Fibroblast of skin of scalp (primary cell): ENCODE measurements at places on chromosomes 1 and 21.

DNA sequence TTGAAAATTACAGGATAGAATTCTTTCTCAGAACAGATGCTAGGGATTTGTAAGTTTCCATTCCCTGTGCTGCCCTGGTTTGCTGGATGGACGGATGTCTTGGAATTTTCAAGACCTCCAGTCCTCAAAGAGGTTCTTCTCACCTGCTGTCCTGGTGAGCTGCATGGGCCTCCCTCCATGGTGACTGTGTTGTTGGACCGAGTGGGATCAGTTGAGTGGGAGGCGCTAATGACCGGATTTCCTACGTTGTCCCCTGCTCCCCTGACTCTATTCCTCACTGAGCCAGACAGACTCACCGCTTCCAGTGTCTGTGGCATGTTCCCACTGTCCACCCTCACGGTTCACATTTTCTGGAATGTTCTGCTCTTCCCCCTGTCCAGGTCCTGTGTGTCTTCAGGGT, 229.8 kb downstream of the CAMTA1 start:
- DNase-seq = no peak

GRCh38 chr1:162023547-162024501, at the start of gene OLFML2B:
Gene OLFML2B, minus strand, starts transcription at chr1:162023869. Its CDS starts 439 bp downstream, at chr1:162023430.
- DNase-seq = peak; percentile 91

GRCh38 chr21:37087188-37087587, 14.1 kb downstream of the TTC3 start:
- DNase-seq = peak; percentile 71

DNA sequence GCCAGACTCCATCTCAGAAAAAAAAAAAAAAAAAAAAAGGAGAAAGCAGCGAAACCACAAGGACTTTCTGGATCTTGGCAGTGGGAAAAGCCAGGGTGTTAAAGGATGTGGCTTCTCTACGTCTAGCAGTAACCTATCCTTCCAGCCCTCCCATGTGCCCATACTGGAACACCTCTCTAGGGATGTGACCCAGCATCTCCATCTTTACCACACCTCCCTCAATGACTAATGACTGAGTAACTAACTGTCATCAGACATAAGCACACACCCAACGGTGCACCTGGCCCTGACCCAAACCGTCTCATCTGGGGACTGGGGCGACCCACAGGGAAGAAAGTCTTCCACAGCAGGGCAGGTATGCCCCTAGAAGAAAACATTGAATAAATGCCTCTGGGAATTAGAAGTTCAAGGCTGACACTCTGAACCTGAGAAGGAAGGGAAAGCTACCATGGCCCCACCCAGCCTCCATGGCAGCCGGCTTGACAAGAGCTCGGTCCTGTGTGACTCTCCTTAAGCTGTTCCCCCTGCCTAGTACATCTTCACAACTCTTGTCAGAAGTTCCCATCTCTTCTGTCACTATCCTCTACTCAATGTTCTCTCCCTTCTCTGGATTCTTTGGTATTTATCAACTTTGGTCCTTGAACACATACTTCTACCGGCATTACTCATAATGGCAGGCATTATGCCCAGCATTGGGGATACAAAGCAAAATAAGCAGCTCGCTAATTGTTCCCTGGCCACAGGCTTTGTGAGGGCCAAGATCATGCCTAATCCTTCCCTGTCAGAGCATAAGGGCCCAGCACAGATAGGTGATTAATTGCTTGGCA, 14.8 kb upstream of the PAQR6 start:
- DNase-seq = peak; percentile 79

DNA sequence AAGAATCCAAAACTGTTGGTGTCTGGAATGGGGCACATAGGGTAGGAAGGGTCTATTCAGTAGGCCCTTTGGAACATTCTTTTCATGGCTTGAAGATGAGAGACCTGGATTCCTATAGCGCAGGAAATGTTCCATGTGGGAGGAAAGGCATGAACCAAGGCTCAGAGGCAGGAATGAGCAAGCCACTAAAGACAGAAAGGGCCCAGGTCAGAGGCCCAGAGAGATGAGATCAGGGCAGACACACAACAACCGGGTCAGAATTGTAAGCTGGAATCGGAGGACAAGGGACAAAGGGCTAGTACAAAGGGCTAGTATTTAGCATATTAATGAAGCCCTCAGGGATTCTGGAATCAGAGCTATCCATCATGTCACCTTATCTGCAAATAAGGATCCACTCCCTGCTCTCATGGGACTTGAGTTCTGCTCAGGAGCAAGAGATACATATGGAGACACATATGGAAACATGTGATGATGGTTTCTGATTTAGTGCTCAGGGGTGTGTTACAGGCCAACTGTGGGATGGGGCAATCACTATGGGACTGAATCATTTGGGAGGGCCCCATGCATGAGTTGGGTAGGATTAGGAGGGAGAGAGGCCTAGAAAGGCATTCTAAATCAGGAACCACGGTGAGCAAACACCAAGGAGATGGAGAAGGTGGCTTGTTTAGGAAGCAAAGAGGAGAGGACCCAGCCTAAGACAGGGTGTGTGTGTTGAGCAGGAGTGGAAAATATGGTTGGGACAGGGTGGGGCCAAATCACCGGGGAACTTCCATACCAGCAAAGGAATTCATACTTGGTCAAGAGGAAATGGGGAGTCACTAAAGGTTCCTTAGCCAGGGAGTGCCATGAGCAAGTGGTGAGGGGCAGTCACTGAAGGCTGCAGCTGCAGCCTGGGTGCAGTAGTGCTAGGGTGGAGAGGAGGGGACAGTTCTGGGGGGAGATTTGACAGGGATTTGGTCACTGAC, 8.6 kb downstream of the NECTIN4 start:
- peak; percentile 53 for DNase-seq

DNA sequence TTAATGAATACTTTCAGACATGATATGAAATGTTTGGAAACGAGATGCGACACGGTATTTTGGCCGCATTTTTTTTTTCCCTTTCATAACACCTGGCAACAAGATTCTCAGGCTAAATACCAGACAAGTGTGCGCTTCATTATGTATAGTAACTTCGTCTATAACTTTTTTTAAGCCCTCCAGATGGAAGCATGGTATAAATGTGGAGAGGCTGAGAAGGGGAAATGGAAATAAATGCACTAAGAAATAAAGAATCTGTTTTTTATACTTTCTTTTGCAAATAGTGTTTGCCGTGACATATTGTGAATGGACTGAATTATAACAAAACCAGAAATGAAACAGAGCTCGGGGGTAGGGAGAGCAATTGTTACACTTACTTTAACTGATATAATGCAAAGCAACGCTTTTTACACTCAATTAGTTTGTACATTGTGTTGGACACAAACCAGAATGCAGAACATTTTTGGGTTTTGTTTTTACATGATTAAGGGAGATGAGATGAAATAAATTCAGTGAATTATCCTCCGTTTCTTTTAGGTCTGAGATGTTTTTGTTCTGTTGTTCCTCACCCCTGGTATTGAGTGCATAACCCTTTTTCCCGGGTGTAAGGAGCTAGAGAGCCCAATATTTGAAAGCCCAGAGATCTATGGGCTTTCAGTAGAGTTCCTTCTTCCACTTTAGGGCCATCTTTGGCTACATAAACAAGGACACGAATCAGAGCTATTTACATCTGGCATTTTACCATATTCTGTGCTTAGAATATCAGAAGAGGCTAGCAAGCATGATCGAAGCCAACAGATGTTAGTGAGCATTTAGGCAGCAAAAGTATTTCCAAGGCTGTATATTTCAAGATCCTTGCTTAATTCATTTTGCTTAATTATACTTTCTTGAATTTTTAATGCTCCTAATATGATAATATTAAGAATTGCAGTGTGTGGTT, 478.0 kb downstream of the CAMTA1 start:
- DNase-seq = no peak

- no peak for DNase-seq
Observed at GRCh38 chr1:156455362-156455761, 45.2 kb downstream of the MEF2D start.

DNA sequence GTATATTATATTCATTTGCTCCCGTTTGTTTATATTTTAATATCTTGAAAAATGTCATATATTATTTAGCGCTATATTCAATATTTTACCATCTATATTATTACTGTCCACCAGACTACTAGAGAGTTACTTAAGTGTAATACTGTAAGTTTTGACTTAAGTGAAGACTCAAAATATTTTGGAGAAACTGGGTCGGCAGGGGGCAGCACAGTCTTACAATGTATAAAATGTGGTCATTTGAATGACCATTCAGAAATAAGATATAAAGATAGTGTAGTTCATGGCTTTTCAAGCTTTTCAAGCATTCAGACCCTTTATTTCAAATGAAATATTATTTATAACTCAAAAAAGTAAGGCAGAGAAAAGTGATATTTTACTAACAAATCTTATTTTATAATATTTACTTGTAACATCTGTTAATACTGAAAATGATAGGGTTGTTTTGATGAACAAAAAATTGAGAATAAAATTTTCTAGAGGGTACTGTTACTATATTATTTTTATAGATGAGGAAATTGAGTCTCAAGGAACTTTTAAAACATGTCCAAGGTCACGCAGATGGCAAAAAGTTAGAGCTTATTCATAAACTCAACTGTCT, 89.0 kb upstream of the SERTAD4 start:
- DNase-seq = peak; percentile 69

GRCh38 chr1:75615613-75616435, 4.9 kb upstream of the SLC44A5 start:
- DNase-seq = peak; percentile 45

- DNase-seq = no peak
Observed at GRCh38 chr1:29983321-29983720, 740.1 kb downstream of the MATN1 start.

DNA sequence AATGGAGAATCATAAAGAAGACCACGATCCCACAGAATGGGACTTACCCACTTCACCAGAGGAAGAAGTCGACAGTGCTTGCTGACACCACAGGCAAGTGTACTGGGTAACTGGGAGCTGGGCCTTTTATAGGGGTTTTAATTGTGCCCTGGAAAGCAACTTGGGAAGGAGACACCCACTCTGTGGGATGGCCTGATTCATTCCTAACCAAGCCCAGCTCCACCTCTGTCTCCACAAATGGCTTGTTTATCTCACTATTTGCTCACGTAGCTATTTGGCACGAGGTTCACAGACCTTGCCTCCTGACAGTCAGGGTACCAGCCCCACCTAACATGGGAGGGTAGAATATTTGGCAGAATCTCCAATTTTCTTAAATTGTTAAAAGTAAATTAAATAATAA, at the start of gene TCHH:
TCHH (minus strand) TSS at position 101 of the 400 bp plus-strand sequence. CDS start 1,364 bp downstream, outside the sequence.
- DNase-seq = no peak

GRCh38 chr1:87148661-87149060, 180.0 kb upstream of the LMO4 start:
- DNase-seq = no peak

- no peak for DNase-seq
Observed at GRCh38 chr1:96746440-96747420, 25.1 kb downstream of the PTBP2 start.

GRCh38 chr21:29265690-29266479, 32.8 kb upstream of the BACH1 start:
- DNase-seq = peak; percentile 47

GRCh38 chr1:156616463-156616862, 2.8 kb upstream of the HAPLN2 start:
- peak; percentile 35 for DNase-seq

GRCh38 chr1:5568321-5568720, 423.9 kb downstream of the NPHP4 start:
- no peak for DNase-seq

DNA sequence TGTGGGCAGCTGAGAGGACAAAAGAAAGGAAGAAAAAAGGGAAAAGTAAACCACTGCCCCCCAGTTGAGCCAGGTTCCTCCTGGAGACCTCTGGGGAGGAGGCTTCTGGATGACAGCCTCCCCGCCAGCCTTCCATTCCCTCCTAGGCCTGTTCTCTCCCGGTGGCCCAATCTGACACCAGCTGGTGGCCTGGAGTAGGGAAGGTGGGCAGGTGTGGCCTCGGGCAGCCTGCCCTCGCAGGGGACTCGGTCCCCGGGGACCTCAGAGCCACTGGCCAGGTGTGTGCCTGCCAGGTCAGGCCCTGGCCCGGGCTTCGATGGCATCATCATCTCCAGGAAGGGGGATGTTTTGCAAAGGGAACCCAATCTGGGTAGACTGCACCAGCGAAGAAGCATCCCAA, 159.0 kb downstream of the CASZ1 start:
- DNase-seq = no peak

DNA sequence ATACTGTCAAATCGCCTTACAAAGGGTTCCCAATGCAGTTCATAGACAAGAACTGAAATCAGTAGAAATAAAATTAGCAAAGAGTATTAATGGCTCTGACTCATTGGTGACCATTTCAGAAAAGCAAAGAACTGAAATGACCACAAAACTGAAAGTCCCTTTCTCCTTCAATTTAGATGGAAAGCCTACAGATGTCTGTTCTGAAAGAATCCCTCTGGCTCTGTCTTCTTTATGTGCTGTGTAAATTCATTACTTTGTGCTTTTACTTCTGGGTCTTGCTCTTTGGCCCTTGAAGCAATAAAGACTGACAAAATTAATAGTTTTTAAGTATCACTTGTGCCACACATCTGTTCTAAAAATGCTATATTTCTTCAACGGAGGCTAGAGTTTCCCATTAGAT, 62.7 kb upstream of the GPR89A start:
- DNase-seq = no peak

GRCh38 chr1:78541479-78541878, 50.7 kb downstream of the PTGFR start:
- no peak for DNase-seq

DNA sequence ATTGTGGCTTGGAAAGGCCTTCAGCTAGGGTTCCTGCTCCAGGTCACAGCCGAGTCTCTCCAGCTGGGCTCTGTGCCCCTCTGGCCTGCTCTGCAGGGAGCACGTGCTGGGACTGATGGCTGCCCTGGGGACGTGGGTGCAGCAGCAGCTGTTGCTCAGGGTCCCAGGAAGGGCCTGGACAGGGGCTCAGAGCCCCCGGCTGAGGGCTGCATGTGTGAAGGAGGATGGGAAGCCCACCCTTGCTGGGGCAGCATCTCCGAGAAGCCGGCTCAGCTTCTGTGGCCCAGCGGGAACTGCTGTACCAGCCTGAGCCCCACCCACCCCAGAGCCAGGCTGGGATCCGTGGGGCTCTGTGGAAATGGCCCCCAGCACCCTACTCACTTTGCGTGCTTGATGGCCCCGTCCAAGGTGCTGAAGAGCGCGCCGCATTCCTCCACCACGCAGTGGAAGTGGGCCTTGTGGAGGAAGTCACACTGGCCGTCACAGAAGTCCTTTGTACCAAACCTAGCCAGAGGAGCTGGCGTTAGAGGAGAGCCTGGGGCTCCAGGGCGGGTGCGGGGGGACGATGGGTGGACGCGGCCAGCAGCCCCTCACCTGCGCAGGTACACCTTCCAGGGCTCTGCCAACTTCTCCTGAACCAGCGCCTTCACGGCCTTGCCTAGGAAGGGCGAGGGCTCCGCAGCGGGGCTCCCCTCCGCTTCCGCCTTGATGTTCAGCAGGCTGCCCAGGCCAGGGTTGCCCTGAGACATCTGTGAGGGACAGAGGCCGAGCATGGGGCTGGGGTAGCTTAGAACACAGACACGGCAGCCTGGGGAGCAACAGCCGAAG, 147.5 kb downstream of the CASZ1 start:
- no peak for DNase-seq
